ENCODE measurements at places on chromosomes 12 and 14. TPM values are rescaled to one million over a fixed set of nuclear protein-coding genes. Genes with fewer than 3 reads are reported as not detected.
A peak's percentile ranks its signal among the peaks of the same experiment; 100 is the strongest.

The SSTR1 gene
- total RNA-seq = 214 TPM

The CELA1 gene
- not detected for total RNA-seq

The LRRC10 gene
- total RNA-seq = not detected

The SAV1 gene
- 25.5 TPM for total RNA-seq

The CDC42BPB gene
- 75.6 TPM for total RNA-seq

The BATF gene
- not detected for total RNA-seq

The LAG3 gene
- total RNA-seq = 0.15 TPM

The PGF gene
- total RNA-seq = 1.2 TPM

The SERPINA9 gene
- total RNA-seq = not detected

The PMEL gene
- total RNA-seq = 0.16 TPM

The SPRING1 gene
- 35.8 TPM for total RNA-seq

The ZFHX2 gene
- 2.9 TPM for total RNA-seq

The ADAMTS20 gene
- total RNA-seq = not detected

The CLEC1B gene
- not detected for total RNA-seq

- no peak for DNase-seq
These were observed 89.7 kb upstream of the PARP11 start for GRCh38 chr12:3962631-3963483.

DNA sequence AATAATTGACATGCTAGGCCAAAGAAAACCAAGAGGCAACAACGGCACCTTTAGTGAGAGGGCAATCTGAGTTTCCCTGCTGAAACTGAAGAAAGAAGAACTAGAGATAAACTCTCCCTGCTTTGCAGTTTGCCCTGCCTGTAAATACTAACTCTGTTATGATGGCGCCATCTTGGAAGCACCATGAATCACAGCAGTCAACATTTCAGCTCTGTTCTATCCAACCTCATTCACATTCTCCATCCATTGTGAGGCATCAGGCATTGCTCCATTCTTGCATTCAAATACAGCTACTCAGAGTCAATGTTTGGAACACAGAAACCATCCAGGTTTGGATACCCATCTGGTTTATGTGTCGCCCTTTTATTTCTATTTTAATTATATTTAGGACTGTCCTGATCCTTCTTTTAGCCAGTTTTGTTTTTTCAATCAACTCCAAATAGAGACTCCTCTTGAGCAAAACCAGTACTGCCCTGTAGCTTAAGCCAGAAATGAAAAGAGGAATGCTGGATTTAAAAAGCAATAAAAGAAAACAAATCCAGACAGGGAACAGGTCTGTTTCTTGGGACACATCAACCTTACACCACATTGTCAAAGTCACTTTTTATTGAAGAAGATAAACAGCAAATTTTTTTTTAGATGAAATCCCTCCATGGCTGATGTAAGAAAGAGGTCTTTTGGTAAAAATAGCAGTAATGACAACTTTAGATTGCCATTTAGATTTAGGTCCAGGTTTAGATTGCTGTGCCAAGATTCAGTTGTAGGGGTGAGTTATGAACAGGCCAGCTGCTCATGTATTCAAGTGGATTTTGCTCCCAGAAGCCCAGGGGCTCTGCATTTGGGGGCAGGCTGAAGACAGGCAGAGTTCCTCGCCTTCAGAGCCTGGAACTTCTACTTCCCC, 33.3 kb upstream of the PPM1A start:
- DNase-seq = no peak

DNA sequence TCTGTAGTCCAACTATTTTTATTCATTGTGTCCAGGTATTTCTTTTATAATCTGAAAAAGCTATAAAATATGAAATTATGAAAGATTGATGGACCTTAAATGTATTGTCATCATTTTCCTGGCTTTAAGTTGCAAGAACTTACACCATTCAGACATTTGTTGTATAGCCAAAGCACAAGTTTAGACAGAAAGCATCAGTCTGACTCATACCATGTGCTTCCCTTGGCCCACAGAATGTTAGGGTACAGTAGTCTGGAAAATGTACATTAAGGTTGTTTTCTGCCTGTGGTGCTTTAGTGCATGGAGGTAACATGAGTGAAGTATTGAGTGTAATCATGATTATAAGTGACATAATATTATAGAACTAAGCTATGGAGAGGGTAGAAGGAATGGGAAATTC, 1002.5 kb downstream of the BCL11B start:
- DNase-seq = no peak

GRCh38 chr12:121539908-121540307, 40.9 kb downstream of the KDM2B start:
- no peak for DNase-seq

- DNase-seq = no peak
These were observed 440.1 kb upstream of the CCDC196 start for GRCh38 chr14:66046035-66046434.

GRCh38 chr12:111624540-111624939, 25.4 kb upstream of the ATXN2 start:
- no peak for DNase-seq

- peak; percentile 24 for DNase-seq
These were observed 318.2 kb downstream of the BCL11B start for GRCh38 chr14:98953551-98954348.

DNA sequence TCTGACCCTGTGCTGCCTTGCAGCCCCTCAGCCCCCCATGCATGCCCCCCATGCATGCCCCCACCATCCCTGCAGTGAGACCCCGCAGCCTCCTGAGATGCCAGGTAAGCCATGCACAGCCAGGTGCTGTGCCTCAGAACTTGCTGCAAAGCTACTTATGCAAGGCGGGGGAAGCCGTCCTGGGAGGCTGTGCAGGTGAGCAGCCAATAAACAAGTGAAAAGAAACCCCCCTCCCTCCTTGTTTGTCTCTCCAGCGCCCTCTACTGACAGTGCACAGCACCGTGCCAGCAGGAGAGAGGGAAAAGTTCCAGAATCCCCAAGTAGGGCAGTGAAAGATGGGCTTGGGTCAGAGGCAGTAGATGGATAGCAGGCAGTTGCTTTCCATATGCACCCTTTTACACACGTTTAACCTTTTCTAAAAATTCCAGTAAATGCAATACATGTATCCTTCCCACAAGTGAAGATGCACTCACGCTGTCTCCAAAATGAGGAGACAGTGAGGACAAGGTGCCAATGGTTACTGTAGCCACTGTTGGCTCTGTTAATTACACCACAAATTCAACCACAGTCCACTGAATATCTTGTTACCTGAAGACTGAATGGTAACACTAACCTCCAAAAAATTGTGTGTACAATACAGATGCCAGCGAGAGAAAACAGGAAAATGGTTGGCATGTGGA, 18.0 kb downstream of the TNFAIP2 start:
- DNase-seq = peak; percentile 9

- no peak for DNase-seq
These were observed 137.8 kb downstream of the SLC15A4 start for GRCh38 chr12:128685903-128686475.

DNA sequence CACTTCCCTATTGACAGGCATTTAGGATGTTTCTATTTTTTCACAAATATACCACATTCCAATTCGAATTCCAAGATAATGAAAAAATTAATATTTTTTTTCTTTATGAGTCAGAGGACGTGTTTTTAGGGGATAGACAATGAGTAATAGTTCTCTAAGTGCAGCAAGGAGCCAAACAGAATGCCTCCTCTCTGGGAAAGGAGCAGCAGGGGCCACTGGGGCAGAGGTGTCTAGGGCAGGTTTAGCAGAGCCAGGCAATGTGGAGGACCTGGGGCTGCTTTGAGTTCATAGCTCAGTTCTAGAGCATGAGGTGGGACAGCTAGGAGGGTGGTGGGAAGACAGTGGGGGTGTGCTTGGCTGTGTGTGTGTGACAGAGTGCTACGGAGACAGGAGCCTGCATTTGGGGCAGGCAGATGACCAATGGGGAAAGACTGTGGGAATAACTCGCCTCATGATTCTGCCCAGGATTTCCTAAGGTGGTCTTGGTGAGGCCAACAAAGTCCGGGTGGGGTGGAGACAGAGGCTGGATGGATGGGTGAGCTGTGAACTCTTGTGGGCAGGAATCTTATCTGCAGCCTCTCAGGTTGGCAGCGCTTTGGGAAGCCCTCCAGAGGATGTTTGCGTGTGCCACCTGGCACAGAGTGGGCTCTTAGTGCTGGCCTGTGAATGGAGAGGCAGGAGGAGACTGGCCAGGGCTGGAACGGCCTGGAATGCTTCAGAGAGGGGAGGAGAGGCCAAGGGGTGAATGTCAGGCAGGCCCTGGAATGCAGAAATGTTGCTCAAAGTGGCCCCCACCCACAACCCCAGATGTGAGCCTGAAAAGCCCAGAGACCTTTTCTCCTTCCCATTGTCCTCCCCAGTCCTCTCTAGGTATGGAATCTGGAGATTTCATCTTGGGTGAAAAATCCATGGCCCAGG, 2.4 kb upstream of the KRT7 start:
- DNase-seq = peak; percentile 76

GRCh38 chr12:68102731-68103130, 56.8 kb downstream of the IFNG start:
- no peak for DNase-seq

DNA sequence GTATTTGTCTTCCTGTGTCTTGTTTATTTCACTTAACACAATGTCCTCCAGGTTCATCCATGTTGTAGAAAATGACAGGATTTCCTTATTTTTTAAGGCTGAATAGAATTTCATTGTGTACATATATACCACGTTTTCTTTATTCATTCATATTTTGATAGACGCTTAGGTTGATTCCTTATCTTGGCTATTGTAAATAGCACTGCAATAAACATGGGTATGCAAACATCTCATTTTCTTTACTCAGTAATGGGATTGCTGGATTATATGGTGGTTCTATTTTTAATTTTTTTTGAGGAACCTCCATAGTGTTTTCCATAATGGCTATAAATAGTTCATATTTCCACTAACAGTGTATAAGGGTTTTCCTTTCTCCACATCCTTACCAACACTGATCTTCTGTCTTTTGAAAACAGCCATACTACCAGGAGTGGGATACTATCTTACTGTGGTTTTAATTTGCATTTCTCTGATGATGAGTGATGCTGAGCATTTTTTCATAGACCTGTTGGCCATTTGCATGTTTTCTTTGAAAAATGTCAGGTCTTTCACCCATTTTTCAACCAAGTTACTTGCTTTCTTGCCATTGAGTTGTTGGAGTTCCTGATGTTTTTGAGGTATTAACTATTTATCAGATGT, 32.8 kb downstream of the DUSP16 start:
- DNase-seq = no peak

DNA sequence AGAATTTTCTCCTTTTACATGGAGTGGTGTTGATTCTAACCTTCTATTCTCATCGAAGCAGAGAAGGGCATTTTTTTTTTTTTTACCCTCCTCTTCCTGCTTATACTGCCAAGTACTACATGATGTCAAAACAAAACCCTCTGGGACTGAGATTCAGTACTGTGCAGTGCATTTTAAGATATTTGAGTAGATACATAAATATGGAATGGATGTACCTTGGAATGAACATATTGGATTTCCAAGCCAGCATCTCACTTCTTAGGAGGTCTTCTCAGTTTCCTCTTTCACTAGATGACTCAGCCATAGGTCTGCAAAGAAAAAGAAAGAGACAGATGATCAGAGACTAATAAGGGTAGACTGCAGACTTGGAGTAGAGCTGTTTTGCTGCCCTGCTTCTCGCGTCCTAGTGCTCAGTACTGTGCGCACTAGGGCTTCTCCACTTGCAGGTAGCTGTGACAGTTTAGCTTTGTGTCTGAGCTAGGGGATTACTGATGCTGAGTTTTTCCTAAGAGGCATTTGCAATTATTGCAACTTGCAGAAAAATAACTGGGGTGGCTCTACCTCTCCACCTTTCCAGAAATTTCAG, 20.4 kb downstream of the TPH2 start:
- peak; percentile 35 for DNase-seq

DNA sequence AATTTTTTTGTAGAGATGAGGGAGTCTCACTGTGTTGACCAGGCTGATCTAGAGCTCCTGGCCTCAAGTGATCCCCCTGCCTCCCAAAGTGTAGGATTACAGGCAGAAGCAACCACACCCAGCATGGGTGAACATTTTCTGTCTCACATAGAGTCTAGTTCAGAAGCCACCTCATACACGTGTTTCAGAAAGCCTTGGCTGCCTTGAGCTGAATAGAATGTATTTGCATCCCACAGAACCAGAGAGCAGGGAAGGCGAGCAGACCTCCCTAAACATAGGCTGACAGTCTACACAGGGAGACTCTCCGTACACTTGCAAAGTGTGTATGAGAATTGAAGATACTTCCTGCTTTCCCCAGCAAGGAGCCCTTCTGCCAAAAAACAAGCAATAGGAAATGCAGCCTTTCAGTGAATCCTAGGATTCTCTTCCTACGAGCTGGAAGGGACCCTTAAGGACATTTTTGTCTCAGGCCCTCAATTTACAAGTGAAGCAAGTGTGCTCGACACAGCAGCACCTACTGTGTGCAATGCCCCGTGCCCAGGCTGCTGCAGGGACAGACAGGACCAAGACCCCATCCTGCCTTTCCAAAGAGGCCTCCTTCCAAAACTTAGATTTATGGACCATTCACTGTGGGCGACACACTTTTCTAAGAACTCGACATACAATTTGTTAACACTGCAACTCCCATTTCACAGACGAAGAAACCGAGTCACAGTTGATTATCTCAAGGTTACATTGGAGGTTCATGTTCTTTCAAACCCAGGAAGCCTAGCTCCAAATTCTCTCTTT, 11.2 kb downstream of the NUAK1 start:
- DNase-seq = no peak

- DNase-seq = no peak
These were observed 1.4 kb downstream of the ETNK1 start for GRCh38 chr12:22626406-22626805.

GRCh38 chr12:30622509-30622908, 73.2 kb downstream of the IPO8 start:
- DNase-seq = peak; percentile 61

DNA sequence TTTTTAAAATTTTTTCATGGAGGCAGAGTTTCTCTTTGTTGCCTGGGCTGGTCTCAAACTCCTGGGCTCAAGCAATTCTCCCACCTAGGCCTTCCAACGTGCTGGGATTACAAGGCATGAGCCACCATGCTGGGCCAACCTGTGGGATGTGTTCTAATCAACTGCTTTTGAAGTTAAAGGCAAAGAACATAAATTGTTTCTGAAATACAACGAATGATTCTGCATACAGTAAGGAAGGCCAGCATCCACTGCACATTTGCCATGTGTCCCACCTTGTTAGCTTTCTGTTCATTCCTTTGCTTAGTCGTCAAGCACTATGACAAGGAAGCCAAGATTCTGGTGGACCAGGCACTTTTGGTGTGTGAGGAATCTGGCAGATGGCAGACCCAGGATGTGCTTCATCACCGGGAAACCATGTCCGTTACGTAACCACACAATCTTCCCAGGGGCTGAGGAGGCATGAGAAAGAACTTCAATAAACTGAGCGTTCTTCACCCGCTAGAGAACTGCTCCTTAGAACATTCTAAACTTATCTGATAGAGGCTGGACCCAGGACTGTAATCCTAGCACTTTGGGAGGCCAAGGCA, 24.5 kb downstream of the MOK start:
- peak; percentile 97 for DNase-seq

GRCh38 chr14:22982477-22983245, at the start of gene AJUBA:
Gene AJUBA (minus strand): TSS chr14:22982551. CDS start chr14:22982266, 285 bp downstream.
- DNase-seq = peak; percentile 95

- no peak for DNase-seq
These were observed 324.8 kb downstream of the C12orf50 start for GRCh38 chr12:87704374-87704773.

DNA sequence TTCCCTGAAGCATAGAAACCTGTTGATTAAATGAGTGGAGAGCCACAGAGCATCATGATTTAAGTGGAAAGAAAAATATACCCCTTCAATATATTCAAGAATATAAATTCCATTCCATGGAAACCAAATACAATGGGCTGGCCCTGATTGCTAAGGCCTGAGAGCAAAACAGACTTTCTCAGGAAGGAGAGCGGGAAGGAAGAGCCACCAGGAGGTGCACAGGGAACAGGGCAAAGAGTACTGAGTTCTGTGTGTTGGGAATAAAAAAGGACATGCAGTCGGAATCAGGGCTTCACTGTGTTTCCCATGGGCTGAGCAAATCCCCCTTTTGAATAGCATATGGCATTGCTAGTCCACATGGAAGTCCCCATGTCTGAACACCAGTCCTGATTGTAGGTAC, 69.7 kb upstream of the PLEKHG3 start:
- DNase-seq = no peak
